GM23248 (cell line): ENCODE measurements at places on chromosomes 1 and 21. TPM values are rescaled to one million over a fixed set of nuclear protein-coding genes. Genes with fewer than 3 reads are reported as not detected.

DNA sequence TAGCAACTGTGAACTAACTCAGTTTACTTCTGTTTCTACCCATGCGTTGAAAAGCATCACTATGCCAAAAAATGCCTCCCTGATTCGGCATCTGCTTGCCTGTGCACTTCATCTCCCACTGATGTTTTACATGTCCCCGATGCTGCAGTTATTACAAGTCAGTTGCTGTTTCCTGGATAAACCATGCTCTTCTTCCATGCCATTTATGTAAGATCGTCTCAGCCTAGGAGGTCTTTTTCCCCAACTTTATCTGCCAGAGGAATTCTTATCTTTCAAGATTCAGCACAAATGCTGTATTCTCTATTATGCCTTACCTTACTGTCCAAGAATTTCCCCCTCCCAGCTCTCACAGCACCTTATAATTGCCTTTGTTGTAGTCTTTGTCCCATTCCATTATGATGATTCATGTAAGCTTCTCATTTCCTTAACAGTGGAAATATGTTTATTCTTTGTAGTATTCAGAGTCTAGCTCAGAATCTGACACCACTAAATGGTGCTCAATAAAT is 30.0 kb downstream of the PRKACB start:
- peak; percentile 46 for DNase-seq

Gene SLC2A5
- 0.54 TPM in 1 of 2 replicates, not detected in the other for total RNA-seq

Gene CFAP126
- total RNA-seq, result not detected in 2 replicates

DNA sequence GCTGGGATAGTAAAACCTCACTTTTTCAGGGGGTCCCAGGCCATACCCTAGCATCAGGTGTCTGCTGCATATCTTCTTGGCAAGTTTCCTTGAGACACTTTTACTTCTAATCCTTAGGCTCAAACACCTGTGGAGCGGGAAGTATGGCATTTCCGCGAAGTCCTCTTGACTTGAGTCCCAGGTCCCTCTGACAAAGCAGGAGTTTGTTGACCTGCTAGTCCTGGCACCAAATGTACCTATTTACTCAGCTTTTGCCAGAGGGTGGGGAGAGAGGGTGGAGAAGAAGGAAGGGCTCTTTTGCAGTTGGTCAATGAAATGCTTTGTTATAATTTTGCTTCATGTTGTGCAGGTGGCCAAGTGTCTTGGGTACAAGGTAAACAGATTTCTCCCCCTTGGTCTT is 59.7 kb downstream of the CLIC6 start:
- no peak for DNase-seq

- DNase-seq, result no peak
These were observed 3.7 kb downstream of the E2F2 start for GRCh38 chr1:23527366-23527765.

DNA sequence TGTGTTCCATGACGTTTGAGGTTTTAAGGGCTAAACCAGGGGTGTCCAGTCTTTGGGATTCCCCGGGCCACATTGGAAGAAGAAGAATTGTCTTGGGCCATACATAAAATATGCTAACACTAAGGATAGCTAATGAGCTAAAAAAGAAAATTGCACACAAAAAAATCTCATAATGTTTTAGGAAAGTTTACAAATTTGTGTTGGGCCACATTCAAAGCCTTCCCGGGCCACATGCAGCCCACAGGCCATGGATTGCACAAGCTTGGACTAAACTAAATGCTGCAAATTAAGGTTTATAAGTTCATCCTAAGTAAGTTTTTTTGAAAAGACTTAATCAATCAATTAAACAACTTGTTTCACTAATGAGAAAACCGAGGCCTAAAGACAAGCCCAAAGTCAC is 21.9 kb downstream of the NIBAN1 start:
- DNase-seq, result no peak

GRCh38 chr1:101854271-101854670 is 142.5 kb downstream of the OLFM3 start:
- no peak for DNase-seq

DNA sequence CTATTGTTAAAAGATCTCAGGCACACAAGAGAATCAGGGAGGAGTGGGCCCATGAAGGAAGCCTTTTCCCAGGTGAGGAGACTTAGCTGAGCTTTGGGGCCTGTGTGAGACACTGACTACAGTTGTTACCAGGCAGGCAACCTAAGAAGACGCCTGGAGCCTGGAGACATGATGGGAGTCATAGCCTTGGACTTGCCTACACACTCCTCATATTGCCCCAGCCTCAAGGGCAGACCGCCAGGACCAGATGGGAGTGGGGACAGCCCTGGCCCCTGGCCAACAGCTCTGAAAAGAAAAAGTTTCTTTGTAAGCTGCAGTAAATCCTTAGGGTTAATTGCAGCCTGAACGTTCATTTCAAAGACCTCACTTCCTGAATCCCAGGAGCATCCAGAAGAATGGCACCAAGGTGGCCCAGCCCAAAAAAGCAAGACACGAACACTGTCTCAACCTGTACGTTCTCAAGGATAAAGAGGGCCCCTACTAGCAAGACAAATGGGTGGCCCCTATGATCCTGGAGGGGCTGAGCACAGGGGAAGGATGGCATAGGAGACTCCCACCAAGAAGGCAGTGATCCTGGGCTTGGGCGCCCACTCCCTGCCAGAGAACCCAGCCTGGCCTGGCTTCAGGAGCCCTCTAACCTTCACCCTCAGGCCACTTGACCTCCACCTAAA is 33.2 kb upstream of the BTG2 start:
- DNase-seq, result no peak

Gene LRRIQ3
- 0.11 TPM in 1 of 2 replicates, not detected in the other for total RNA-seq

DNA sequence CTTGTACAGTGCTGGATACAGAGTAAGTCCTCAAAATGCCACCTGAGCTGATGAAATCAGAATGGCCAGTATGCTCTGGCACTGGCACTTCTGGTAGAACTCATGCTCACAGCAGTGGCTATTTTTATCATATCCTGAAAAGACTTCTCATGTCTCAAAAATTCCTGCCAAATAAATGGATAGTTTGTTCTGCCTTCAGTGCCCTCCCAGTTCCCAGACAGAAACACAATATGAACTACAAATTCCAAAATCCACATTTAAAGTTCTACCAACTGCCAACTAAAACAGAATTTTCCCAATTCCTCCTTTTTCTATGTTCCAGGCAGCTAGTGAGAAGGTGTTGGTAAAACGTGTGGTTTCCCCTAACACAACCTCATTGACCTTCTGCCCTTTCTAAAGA is 51.4 kb upstream of the RGS1 start:
- DNase-seq, result peak; percentile 60

DNA sequence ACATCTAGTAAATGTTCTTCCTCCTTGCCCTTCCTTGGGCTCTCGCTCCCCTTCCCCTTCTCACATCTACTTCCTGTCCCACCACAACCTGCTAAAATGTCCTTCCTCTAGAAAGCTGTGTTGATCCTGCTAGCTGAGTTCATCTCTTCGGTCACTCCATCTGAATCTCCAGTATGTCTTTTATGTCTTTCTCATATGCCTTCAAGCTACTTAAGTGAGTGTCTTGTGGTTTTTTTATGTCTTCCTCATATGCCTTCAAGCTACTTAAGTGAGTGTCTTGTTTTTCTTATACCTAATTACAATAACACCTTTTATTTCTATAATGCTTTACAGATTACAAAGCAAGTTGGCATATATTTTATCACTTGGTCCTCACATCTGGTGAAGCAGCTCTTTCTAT is 33.9 kb downstream of the CSF1 start:
- DNase-seq, result no peak

Gene PDZK1IP1
- not detected in 2 replicates for total RNA-seq

Gene FAM72C
- 0.32 TPM in 1 of 2 replicates, not detected in the other for total RNA-seq

- no peak for DNase-seq
These were observed 19.3 kb downstream of the INSRR start for GRCh38 chr1:156839426-156840109.

GRCh38 chr1:196477262-196477661 is 131.0 kb downstream of the KCNT2 start:
- no peak for DNase-seq

DNA sequence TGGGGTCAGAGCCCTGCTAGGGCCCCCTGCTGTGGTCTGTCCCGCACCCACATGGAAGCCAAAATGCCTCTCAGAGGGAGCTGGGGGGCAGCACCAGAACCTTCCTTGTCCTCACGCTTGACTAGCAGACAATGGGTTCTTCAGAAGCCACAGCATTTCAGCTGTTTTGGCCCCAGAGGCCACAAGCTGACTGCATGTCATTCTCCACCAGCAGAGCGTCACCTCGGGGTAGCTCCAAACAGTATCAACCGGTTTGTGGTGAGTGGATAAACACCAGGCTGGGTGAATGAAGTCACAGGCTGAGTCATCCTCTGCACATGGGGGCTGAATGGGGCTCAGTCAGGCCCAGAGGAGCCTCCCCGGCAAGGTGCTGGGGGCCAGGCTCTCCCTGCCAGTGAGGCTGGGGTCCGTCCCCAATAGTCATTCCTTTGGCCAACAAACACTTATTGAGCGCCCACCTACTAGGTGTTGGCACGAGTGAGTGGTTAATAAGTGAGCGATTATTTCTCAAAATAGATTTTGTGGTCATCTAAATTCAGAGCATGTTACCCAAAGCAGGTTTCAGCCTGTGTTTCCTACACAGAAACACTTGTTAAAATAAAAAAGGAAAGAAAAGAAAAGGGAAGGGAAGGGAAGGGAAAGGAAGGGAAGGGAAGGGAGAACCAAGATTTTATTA is 9.1 kb downstream of the OLIG1 start:
- peak; percentile 68 for DNase-seq

DNA sequence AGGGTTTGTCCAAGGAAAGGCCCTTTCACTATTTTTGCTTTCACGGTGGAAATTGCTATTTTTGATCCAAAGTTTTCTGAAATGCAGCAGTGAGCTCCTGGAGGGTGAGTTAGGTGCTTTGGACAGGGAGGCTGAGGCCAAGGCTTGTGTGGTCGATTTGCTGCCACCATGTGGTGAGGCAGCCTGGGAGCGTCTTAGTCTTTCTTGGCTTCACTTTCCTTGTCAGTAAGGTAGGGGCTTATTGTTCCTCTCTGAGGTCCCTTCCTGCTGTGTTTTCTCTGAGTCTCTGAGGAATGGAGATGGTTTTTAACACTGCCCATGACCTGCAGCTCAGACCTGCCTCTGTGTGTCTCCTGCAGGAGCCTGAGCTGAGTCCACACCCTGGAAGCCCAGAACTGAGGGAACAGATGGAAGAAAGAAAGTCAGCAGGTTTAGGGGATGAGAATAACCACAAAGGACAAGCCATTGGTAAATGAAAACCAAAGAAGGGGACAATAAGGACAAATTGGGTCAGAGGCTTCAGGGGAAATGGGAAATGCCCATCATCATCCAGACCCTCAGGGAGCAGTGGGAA is 20.1 kb upstream of the S100A10 start:
- peak; percentile 78 for DNase-seq

GRCh38 chr1:44318097-44319088 is 36.7 kb downstream of the ERI3 start:
- DNase-seq, result peak; percentile 67

- DNase-seq, result peak; percentile 43
These were observed 104.8 kb upstream of the IPO9 start for GRCh38 chr1:201724039-201724765.

GRCh38 chr1:160137216-160137862 is 14.1 kb upstream of the ATP1A4 start:
- no peak for DNase-seq

DNA sequence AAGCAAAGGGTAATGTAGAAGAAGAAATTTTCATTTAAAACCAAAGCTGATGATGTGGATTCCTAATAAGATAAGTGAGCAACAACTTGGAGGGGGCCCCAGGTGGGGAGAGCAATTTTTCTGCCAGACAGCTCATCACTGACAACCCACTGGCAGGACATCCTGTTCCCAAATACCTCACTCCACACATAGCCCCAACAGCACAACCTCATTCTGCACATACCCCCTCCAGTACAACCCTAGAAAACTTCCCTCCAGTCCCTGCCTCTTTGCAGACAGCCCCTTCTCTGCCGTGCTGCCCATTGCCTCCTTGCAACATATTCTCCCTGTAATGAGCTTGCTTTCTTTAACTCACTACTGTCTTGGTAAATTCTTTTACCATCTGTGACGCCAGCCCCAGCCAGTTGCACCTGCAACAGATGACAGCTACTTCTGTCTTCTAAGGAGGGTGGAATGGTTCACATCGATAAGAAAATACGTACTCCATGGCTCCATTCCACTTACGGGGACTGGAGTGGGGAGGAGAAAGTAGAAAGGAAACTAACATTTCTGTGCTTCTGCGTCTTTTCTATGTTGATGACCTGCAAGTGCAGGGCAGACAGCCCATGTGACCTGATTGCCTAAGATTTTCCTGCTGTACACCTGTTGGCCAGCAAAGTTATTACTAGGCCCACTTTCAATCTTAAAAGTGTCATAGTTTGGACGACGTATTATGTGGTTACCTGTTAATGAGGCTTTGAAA is 14.7 kb downstream of the RHEX start:
- DNase-seq, result no peak

Gene KRTAP21-2
- not detected in 2 replicates for total RNA-seq

Gene CHI3L2
- total RNA-seq, result not detected in 2 replicates

Gene RGS4
- 27.9 and 42.9 TPM in 2 replicates for total RNA-seq

DNA sequence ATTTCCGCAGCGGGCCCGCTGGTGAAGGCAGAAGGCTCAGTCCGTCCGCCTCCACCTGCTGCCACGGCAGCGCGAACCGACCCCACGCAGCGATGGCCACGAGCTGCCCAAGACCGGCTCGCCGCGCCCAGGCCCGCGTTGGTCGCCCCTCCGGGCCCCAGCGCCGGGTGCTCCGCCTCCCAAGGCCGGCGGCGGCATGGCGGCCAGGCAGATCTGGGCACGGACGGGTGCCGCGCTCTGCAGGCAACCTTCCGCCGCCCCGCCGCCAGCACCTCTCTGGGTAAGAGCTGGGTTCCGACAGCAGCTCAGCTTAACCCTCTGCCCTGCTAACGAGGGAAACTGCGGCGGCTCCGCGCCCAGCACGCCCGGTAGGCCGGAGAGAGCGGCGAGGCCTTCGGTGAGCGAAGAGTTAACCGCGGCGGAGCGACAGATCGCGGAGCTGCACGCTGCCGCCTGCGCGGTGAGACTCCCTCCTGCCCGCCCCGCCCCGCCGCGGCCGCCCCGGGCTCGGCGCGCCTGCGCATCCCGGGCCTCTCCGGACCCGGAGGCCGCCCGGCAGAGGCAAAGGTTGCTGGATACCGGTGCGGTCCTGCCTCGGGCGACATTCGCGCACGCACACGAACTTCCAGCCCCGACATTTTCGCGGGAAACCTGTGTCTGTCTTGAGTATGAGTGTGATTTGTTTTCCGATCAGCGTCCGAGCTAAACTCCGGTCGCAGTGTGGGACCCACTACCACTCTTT is at the start of gene C1orf53:
Gene C1orf53, plus strand, starts transcription at position 177 of the 742 bp plus-strand sequence. Its CDS starts 20 bp downstream, at position 197.
- DNase-seq, result peak; percentile 97

GRCh38 chr1:79006564-79006963 is at the start of gene ADGRL4:
TSS of gene ADGRL4 (minus strand) at chr1:79006730. CDS start at chr1:79006654, 76 bp downstream.
- DNase-seq, result peak; percentile 73

DNA sequence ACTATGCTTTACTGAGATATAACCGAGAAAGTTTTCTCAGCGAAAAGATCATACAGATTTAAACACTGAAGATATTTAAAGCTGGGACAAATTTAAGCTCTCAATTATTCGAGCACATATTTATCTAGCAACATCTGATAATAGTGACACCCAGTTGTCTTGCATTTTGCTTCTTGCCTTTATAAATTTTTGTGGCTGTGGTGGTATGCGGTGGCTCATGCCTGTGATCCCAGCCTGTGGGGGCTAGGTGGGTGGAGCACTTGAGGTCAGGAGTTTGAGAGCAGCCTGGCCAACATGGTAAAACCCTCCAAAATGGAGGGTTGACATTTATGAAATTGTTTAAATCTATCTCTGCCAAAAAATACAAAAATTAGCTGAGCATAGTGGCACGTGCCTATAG is 312.2 kb downstream of the SPATA17 start:
- no peak for DNase-seq
